ENCODE measurements at places on chromosomes 16 and 17. TPM values are rescaled to one million over a fixed set of nuclear protein-coding genes. Genes with fewer than 3 reads are reported as not detected.

Gene KRTAP16-1
- 0.26 TPM for total RNA-seq

Gene ANKFN1
- total RNA-seq, result not detected

Gene HAS3
- 0.71 TPM for total RNA-seq

Gene RNF227
- total RNA-seq, result 2.4 TPM

Gene IRX6
- not detected for total RNA-seq

Gene C16orf46
- not detected for total RNA-seq

Gene ASPHD1
- total RNA-seq, result 3.5 TPM

Gene KCNH6
- not detected for total RNA-seq

Gene TMIGD1
- not detected for total RNA-seq

Gene PRDM7
- 0.13 TPM for total RNA-seq

Gene GAS2L2
- total RNA-seq, result not detected

Gene CCL16
- not detected for total RNA-seq

Gene TEFM
- total RNA-seq, result 12.0 TPM

Gene RNF167
- 197 TPM for total RNA-seq

Gene MGAT5B
- 0.16 TPM for total RNA-seq
